ENCODE measurements at places on chromosomes 11 and 22.

DNA sequence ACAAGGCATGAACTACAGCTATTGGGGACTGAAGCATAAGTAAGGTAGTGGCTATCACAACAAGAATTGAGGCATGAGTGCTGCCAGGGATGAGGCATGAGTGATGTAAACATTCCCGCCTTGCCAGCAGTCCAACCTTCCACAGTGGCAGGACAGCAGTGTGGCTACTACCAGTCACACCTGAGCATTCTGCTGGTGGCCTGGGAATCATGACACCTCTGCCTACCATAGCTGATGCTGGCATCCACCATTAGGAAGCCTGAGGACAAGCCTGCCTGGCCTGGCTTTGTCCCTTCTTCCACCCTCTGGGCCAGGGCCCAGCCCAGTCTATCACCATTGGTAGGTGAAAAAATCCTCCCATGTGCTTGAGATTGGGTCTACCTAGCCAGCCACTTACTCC is 712.8 kb upstream of the CCDC90B start:
- DNase-seq, result no peak

GRCh38 chr11:120645639-120646038 is 134.1 kb downstream of the GRIK4 start:
- DNase-seq, result no peak

DNA sequence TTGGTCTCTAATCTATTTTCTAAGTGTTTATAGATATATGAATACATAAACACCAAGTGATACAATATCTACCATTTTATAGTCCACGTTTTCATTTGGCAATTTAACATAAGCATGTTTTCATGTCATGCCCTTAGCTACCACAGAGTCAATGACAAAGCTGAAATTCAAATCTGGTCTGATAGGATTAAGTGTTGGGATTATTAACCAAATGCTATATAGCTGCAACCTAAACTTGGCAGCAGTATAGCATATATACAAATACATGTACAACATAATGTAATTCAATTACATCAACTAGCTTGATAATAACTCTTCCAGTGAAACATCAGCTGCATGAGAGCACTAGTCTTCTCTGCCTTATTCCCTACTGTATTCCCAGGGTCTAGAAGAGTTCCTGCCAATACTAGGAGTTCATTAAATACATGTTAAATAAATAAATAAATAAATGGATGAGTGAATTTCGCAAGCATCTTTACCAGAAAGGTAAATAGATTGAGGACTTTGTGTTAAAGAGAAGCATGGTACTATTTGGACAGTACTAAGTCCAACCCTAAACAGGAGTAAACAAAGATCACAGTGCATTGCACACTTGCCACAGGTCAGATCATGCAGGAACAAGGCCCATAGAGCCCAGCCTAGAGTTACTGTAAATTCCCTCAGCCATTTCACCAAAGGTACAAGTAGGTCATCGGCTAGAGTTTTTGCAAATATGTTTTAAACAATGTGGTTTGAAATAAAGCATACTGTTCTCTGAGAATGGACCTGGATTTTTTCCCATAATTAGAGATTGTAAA is 12.8 kb downstream of the SAA4 start:
- DNase-seq, result no peak

DNA sequence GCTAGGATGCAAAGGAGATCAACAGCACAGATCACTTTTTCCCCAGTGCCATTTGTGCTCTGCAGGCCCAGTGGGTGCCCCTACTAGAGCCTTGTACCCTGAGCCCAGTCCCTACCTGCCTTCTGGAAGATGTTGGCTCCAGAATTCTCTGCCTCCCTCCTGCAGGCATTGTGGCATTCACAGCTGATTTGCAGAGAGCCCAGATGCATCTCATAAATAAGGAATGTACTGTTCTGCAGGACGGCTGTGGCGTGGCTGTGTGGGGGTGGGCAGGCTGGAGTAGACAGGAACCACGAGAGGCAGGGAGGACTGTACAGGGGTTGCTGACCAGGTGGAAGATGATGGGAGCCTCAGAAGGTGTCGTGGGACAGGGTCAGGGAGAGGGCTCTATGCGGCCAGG is 11.2 kb upstream of the MIAT start:
- DNase-seq, result no peak
